ENCODE measurements at places on chromosomes 2 and 18.

DNA sequence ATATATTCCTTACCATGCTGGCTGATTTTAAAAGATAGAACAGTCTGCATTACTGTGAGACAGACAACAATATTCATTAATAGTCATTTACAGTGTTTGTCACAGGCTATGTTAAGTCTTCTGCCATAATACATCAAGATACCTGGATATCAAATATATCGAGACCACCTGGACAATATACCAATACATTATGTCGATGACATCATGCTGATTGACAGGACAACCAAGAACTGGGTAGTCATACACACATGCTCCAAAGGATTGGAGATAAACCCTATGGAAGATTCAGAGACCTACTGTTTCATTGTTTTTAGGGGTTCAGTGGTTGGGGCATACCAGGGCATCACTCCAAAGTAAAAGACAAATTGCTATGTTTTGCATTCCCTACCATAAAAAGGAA is 26.5 kb upstream of the SMCHD1 start:
- no peak for DNase-seq

DNA sequence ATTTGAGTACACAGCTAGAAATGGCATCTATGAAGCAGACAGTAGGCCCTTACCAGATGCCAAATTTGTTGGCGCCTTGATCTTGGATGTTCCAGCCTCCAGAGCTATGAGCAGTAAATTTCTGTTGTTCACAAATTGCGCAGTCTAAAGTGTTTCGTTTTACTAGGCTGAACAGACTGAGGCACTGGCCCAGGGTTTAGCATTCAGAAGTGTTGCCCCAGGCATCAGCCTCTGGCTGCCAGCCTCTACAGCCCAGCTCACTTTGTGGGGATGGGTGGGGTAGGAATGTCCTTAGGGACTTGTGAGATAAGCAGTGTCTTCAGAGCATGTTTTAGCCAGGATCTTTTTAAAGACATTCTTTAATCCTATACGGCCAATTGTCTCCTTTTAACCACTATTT is 51.5 kb upstream of the MGAT5 start:
- no peak for DNase-seq

DNA sequence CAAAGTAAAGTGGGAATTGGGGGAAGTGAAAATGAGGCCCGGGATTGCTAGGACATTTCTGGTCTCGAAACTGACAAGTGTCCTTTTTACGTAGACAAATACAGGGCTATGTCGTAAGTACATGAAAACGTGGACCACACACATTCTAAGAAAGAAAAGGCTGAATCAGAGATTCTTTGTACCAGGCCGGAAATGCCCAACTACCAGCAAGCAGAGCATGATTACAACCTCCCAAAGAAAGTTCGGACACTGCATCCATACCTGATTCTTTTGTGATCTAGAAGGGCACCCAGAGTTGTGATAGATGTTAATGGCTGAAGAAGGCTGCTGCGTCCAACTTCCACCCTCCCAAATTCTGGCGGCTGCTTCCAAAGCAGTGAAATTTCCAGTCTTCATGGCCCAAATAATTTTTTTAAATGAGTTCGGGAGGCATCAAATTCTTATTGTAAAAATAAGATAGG is 1.7 kb downstream of the RBMS1 start:
- no peak for DNase-seq

DNA sequence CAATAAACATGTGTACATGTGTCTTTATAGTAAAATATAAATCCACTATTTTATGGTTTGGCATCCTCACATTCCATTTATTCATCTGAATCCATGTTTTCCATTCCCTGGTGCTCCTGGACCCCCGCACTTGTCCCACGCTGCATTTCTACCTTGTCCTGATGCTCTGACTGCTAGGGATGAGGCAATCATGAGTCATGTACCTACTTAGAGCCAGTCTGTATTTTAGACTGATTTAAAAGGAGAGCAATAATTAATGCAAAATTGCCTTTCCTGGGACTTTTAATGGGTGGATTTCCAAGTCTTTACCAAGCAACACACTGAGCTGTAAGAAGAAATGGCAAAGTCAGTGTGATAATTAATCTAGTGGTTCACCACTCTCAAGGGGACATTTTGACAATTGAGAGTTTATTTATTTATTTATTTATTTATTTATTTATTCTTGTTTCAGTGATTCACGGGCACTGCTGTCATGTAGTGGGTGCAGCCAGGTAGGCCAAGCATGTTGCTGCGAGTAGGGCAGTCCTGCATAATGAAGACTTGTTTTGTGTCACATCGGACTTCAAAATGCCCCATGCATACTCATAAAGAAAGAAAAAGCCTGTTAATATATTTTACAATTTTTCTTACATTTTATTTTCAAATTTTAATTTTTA is 419.3 kb upstream of the VWC2L start:
- DNase-seq = no peak

DNA sequence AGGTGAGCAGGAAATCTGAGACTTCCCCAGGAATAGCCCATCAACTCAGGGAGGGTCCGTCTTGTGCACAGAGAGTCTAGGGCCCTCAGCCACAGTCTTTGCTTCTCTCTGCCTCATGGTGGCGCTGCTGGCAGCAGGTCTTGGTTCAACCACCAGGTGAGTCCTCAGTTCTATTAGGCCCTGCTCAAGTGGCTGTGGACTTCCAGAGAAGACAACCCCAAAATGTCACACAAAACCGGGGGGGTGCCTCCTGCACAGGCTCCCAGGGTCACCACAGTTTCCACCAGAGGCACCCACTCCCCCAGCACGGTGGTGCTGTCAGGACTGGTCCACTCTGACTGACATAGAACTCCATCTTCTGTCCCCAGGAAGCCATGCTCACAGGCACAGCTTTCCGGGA is 2.4 kb upstream of the CHRNG start:
- no peak for DNase-seq

DNA sequence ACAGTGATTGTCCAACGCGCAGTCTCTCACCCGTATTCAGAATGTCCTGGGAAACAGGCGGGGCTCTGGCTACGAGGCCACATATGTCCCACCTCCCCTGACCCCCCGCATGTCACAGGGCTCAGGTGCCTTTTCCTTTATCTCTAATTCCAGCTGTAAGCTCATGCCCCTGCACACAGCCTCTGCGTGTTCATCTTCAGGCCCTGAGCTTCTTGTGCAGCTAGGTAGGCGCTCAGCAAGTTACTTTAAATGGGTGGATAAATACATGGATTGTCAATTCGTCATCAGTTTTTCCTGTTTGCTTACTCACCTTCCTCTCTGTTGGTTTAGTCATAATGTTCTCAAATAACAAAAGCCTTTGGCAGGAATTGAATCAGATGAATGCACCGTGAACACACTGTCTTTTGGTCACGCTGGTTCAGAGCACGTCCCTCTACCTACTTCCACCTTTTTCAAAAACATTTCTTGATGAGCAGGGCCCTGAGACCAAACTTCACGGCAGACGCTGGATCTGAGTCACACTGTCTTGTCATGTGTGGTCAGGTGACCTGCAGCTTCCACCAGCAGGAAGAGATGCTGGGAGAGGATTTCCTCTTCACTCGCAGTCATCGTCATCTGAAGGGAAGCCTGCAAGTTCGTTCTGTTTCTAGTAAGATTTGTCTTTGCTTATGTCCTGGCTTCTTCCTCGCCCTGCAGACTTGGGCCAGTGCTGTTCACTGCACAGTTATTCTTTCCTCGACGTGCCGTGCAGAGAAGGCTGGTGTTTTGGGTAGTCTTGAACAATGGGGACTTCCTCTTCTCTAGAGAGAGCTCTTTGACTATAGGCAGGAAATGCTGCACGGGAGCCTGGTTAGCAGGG is 138.1 kb downstream of the PTGR3 start:
- DNase-seq = no peak

- DNase-seq = no peak
Observed at GRCh38 chr2:143068509-143068908, 60.7 kb upstream of the ARHGAP15 start.

DNA sequence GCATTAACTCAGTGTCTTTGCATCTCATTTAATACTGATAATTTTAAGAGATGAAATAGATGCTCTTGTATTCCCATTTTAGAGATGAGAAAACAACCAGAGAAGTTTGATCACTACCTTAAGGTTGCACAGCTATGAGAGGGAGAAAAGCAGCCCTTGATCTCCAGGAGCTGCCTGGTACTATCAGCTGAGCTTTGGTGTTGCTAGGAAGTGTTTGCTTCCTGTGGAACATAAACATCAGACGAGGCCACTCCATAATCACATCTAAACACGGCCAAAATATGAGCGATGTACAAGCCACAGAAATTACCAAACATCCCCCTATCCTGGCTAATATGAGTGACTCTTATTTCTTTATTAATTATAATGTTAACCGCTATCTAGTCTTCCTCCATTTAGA is 620 bp upstream of the WDFY1 start:
- no peak for DNase-seq

- DNase-seq = no peak
Observed at GRCh38 chr2:37645836-37646235, 25.6 kb downstream of the CDC42EP3 start.

DNA sequence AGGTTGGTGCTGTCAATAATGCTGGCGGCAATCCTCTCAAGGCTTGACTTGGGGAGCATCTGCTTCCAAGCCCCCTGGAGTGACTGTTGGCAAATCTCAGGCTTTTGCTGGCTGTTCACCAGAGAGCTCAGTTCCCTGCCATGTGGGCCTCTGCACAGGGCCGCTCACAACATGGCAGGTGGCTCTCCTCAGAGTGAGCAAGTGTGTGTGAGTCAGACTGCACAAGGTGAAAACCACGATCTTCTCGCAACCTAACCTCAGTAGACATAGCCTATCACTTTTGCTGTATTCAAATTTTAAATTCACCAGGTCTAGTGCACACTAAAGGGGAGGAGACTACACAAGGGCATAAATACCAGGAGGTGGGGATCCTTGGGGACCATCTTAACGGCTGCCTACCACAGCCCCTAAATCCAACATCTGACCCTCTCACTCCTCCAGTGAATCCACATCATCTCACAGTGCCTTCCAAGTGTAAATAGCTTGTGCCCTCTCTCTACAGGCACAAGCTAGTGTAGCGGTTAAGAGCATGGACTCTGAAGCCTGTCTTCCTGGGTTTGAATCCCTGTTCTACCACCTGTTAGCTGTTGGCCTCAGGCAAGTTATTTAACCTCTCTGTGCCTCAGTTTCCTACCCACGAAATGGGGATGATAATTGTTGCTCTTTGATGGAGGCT is 187.7 kb upstream of the CXCR4 start:
- DNase-seq = no peak

DNA sequence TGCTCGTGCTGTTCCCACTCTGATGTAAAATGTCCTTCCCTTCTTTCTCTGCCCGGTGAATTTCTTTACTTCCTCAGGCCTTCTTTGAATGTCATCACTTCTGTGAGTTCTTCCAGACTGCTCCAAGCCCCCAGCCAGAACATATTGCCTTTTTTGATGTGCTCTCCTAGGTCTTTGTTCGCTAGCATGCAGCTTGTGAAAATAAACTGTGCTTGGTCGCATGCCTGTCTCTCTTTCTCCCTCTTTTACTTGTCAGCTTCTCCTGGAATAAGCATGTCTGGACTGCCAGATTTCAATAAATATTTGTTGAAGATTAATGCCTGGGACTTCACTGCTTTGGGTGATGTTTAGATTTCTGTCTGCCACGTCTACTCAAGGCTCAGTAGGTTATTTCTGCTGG is 82.7 kb upstream of the ARHGAP28 start:
- DNase-seq = no peak

DNA sequence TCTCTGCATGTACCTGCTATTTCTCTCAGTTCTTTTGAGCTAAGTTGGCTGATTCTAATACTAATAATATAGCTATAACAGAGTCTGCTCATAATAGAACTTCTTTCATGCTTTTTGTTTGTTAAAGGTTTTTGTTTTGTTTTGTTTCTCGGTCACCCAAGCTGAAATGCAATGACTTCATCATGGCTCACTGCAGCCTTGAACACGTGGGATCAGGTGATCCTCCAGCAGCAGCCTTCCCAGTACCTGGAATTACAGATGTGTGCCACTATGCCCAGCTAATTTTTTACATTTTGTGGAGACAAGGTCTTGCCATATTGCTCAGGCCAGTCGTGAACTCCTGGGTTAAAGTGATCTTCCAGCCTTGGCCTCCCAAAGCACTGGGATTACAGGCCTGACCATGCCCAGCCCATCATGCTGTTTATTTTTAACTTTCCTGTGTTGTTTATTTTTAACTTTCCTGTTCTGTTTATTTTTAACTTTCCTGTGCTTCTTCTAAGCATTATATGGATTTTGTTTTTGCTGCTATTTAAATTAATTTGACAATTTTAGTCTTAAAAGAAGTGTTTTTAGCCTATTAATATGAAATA is 763.8 kb upstream of the CDH7 start:
- DNase-seq = no peak

DNA sequence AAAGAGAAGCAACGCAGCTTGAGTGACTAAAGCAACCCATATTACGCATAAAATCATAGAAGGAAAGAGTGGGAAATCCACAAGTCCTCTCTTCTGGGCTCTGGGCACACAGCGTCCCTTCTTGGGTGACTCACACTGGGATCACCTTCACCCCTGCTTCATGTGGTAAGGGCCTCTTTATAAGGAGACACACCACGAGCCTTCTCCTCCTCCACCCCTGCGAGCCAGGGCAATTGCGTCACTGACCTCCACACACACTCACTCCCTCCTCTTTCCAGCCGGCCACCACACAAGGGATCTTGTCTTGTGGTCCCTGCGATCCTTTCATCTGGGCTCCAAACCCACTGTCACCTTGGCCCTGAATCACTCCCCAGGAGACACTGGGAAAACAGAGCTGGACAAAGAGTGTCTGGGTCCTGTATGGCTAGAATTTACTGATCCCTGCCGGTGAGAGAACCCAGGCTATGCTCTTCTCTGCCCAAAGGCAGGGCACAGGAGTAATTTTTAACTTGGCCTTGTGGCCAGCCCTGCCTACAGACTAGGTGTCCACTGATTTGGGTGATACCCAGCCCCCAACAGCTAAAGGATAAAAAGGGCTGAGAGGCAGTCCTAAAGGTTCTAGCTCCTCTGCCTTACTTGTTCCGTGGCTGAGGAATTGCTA is 35.3 kb downstream of the NHEJ1 start:
- DNase-seq = no peak

DNA sequence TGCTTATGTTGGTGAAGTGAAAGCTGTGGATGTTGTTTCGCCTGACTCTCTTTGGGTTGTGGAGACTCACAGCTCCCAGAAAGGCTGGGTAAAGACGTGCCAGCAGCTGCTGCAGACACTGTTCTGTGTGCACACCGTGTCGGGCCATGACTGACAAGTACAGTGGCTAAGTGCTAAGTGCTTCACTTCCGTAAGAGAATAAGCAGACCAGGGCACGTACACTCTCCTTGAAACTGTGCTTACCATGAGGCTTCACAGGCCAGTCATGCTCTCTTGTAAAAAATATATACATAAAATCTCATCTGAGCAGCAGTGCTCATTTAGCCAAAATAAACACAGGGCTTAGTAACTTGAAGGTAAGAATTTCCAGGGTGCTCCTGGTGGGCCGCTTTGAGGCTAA is 86.0 kb downstream of the NRP2 start:
- DNase-seq = peak; percentile 59

All from NCI-H187 (cell line).